Tibial nerve (tissue), 4 donors: ENCODE measurements at places on chromosomes 1 and 21. TPM values are rescaled to one million over a fixed set of nuclear protein-coding genes. Genes with fewer than 3 reads are reported as not detected.

PTGER3 gene
- total RNA-seq = 17.0 TPM

LYPD8 gene
- not detected for total RNA-seq

FALEC gene
- not detected for total RNA-seq

PIGP gene
- total RNA-seq = 40.0 TPM

GJB3 gene
- not detected for total RNA-seq

DNA sequence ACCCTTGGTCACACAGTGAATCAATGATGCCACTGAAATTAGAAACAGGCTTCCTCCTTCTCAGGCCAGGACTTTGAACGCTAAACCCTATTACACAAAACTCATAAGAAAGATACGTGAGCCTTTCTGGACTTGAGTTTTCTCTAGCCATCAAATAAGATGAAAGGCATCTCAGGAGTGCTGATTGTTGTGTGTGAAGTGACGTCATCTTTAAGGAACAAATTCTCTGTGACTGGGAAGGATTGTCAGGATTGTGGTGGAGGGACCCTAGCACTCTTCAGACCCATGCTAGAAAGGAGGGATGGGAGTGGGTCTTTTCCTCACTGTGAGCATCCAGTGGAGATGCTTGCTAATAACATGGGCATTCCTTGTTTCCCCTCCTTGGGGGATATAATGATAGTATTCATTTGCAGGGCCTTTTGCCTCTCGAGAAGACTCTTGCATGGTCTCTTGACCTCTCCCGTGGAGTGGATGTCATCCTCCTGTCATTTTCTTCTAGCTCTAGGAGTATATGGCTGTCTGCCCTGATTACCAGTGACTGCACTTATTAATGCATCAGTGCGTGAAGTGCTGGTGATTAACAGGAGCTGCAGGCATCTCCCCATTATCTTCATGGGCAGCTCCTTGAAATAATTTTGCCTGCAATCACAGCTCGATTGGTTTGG is 39.9 kb downstream of the SPATA46 start:
- no peaks in the 10 kb centered on the region for H3K4me1 ChIP-seq
- H3K36me3 ChIP-seq = no peaks in the 10 kb centered on the region
- no peak overlapping the region for H3K4me3 ChIP-seq

DNA sequence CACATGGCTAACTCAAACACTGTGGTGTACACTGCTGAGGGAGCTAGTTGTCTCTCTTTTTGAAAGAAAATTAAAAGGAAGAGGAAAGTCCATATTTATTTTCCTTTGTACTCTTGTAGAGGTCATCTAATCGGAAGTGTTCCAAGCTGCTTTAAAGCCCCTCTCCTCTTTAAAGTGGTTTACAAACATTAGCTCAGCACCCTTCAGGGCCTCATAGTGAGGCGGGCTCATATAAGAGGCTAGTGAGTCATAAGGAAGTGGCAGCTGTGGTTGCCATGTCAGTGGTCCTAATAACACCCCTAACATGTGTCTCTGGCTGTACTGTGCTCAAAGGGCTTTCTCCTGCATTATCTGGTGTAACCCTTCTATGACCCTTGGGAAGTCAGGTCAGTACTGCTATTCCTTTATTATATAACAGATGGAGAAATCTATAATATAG is 104.4 kb upstream of the SERBP1 start:
- no peaks in the 10 kb centered on the region for H3K27me3 ChIP-seq
- H3K4me1 ChIP-seq = no peaks in the 10 kb centered on the region
- no peak for DNase-seq
- no peak overlapping the region for H3K27ac ChIP-seq
- H3K36me3 ChIP-seq = no peaks in the 10 kb centered on the region

DNA sequence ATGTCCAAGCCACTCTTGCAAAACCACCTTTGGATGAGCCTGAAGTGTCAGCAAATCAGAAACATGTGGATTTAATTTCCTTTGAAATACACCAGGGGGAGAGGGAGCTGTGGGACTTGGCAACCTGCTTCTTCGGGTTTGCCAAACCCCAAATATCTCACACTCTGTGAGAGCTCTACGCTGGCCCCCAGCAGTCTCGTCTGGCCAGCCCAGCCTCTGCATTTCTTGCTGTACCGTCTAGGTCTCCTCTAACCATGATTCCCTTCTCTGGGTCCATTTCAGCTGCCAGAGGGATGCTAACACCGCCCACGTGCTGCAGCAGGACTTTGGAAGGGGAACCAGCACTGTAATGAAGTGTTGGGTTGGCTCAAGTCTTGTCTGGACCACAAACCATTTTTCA is 114.6 kb downstream of the MRPS6 start:
- no peak overlapping the region for H3K27ac ChIP-seq
- no peaks in the 10 kb centered on the region for H3K4me1 ChIP-seq
- H3K36me3 ChIP-seq = no peaks in the 10 kb centered on the region
- H3K4me3 ChIP-seq = no peak overlapping the region
- no peak for DNase-seq

DNA sequence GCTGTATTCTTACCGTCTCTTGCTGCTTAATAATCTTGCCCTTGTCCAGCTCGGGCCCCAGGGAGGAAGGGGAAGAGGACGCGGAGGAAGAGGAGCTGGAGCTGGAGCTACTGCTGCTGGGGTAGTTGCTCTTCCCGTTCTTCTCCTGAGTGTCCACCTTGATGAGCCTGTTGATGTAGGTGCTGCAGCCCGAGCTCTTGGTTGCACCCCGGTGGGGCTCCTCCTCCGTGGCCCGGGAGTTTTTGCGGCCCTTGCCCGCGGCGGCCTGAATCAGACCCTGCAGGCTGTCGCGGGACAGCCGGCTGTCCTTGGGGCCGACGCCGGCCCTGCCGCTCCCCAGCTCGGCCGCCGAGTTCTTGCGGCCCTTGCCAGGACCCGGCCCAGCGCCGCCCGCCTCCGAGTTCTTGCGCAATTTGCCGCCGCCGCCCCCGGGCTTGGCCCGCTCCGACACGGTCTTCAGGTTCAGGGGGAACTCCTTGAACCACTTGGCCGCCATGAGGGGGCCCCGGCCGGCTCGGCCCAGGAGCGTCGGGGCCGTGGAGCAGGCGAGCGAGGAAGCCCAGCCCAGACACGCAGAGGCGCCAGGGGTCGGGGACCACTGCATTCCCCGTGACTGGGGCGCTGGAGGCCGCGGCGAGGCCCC is 475 bp upstream of the TDRD10 start:
- H3K36me3 ChIP-seq = no peaks in the 10 kb centered on the region
- no peak overlapping the region for H3K27ac ChIP-seq
- H3K4me1 ChIP-seq = no peaks in the 10 kb centered on the region
- peak; percentile 30 for DNase-seq
- H3K27me3 ChIP-seq = no peaks in the 10 kb centered on the region

- DNase-seq = no peak
- H3K4me1 ChIP-seq = no peaks in the 10 kb centered on the region
- no peaks in the 10 kb centered on the region for H3K27me3 ChIP-seq
- no peaks in the 10 kb centered on the region for H3K36me3 ChIP-seq
- no peak overlapping the region for H3K27ac ChIP-seq
Observed at GRCh38 chr21:30710499-30710898, 8.1 kb downstream of the KRTAP21-3 start.

GRCh38 chr1:91944087-91944486 is 5.1 kb upstream of the BRDT start:
- H3K27ac ChIP-seq = no peak overlapping the region
- H3K4me3 ChIP-seq = no peak overlapping the region
- H3K4me1 ChIP-seq = no peaks in the 10 kb centered on the region
- H3K27me3 ChIP-seq = no peaks in the 10 kb centered on the region
- no peak for DNase-seq
- no peaks in the 10 kb centered on the region for H3K36me3 ChIP-seq

DNA sequence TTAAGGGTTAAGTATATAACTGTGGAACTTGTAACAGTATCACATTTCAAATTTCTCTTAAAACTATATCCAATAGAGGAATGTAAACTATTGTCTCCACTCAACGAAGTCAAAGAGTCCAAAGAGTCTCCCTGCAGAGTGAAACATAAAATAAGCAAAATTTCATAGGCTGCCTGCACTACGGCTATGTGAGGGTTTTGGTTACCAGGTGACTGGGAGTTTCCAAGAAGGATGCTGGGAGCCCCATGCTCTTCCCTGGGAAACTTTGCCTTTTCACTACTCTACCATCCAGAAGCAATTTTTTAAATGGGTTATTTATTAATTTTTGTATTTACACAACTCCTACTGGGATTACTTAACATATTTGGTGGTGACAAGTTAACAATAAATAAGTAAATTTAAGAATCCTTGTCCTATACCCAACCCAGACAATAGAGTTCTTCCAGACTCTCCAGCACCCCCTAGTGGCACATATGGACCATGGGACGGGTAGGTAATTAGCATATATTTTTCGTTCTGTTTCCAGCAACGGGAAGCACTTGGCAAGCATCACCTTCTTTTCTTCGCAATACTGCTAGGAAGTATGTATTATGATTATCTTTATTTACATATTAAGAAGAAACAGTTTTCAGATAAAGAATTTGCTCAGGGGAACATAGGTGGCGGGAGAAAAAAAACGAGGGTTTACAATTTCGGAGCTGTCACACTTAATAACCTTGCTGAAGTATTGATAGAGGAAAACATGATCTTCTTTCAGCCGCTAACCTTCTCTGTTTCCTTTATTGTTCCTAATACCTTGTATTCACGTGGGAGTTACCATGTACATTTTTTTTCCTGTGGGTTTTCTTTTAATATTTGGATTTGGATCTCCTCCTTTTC is 3.5 kb downstream of the FMO2 start:
- DNase-seq = peak; percentile 49
- H3K4me3 ChIP-seq = no peak overlapping the region
- no peak overlapping the region for H3K27ac ChIP-seq
- H3K27me3 ChIP-seq = no peaks in the 10 kb centered on the region

- no peak overlapping the region for H3K4me3 ChIP-seq
- no peaks in the 10 kb centered on the region for H3K36me3 ChIP-seq
- no peak overlapping the region for H3K27ac ChIP-seq
- DNase-seq = no peak
- H3K4me1 ChIP-seq = no peaks in the 10 kb centered on the region
- no peaks in the 10 kb centered on the region for H3K27me3 ChIP-seq
Observed at GRCh38 chr1:87644033-87644578, 315.4 kb downstream of the LMO4 start.

- no peak overlapping the region for H3K4me3 ChIP-seq
- H3K27me3 ChIP-seq = no peaks in the 10 kb centered on the region
- no peak for DNase-seq
- peaks cover 5% of the 10 kb centered on the region for H3K4me1 ChIP-seq
- H3K36me3 ChIP-seq = no peaks in the 10 kb centered on the region
Observed at GRCh38 chr1:43495204-43495603, 35.5 kb upstream of the PTPRF start.

DNA sequence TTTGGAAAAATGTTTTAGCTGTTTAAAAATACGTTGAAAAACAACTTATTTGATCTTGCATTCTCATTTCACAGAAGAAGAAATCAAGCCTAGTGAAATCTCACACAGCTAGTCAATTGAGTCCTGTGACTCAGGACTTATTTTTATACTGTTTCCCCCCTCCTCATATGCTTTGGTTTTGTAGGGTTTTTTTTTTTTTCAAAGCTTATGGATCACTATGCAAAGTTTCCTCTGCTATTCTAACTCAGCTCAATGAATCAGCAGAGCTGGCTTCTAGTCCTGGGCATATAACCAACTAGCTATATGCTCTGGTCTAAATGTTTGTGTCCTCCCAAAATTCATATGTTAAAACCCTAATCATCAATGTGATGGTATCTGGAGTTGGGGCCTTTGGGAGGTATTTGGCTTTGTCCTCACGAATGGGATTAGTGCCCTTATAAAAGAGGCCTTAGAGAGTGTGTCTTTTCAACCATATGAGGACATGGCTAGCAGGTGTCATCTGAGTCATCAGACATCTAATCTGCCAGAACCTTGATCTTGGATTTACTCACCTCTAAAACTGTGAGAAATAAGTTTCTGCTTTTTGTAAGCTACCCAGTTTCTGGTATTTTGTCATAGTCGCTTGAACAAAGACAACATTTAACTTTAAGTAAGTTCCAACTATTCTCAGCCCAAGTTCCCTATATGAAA is 317.2 kb upstream of the C1orf87 start:
- DNase-seq = no peak
- H3K36me3 ChIP-seq = no peaks in the 10 kb centered on the region
- H3K4me1 ChIP-seq = no peaks in the 10 kb centered on the region
- H3K27ac ChIP-seq = no peak overlapping the region
- H3K27me3 ChIP-seq = no peaks in the 10 kb centered on the region
- H3K4me3 ChIP-seq = no peak overlapping the region

DNA sequence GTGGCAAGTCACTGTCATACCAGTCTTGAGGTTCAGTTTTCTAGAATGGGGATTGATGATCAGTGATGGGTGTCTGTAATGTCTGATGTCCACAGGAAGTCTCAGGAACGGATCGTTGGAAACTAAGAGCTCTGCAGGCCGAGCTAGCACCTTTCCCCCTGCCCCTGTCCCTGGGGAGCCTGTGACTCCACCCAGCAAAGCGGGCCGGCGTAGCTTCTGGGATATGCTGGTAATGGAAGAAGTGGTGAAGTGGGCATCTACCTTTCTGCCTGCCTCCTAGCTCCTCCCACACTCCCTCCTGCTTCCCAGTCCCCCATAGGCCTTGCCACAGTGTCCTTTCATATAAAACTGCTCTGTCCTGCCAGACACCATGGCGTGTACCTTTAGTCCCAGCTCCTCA is 13.4 kb downstream of the HYI start:
- no peaks in the 10 kb centered on the region for H3K4me1 ChIP-seq
- no peaks in the 10 kb centered on the region for H3K27me3 ChIP-seq
- H3K4me3 ChIP-seq = no peak overlapping the region
- DNase-seq = no peak
- H3K27ac ChIP-seq = no peak overlapping the region

GRCh38 chr21:42421018-42421793 is 17.5 kb downstream of the UBASH3A start:
- no peak overlapping the region for H3K27ac ChIP-seq
- DNase-seq = no peak
- peaks cover 12% of the 10 kb centered on the region for H3K27me3 ChIP-seq
- no peak overlapping the region for H3K4me3 ChIP-seq

DNA sequence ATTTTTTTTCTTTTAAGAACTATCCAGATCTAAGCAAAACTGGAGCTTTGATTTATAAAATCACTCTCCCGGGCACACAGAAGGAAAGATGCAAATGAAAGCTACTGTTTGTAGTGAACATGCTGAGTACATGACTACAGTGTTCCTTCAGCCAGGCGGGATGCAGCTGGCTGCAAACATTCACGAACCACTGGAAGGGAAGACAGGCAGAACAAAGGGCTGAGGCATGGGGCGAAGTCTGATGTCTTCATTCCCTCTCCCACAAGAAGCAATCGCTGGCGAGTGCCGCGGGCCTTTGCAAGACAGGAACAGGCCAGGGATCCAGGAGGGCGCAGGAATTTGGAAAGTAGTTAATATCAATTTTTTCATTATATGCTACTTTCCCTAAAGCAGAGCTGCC is 257.9 kb upstream of the AJAP1 start:
- no peak overlapping the region for H3K27ac ChIP-seq
- no peak overlapping the region for H3K4me3 ChIP-seq
- H3K36me3 ChIP-seq = no peaks in the 10 kb centered on the region
- no peaks in the 10 kb centered on the region for H3K4me1 ChIP-seq

GRCh38 chr1:243217349-243217748 is 37.7 kb downstream of the CEP170 start:
- no peak for DNase-seq
- no peaks in the 10 kb centered on the region for H3K4me1 ChIP-seq
- H3K4me3 ChIP-seq = no peak overlapping the region
- H3K27ac ChIP-seq = no peak overlapping the region

GRCh38 chr1:200889571-200889970 is 5.1 kb upstream of the INAVA start:
- no peaks in the 10 kb centered on the region for H3K36me3 ChIP-seq
- H3K4me3 ChIP-seq = no peak overlapping the region
- H3K27ac ChIP-seq = no peak overlapping the region
- H3K4me1 ChIP-seq = peaks cover 17% of the 10 kb centered on the region

- no peak for DNase-seq
- no peak overlapping the region for H3K4me3 ChIP-seq
- no peaks in the 10 kb centered on the region for H3K27me3 ChIP-seq
- peaks cover 39% of the 10 kb centered on the region for H3K36me3 ChIP-seq
- H3K27ac ChIP-seq = no peak overlapping the region
Observed at GRCh38 chr1:153932156-153933131, 9.7 kb upstream of the GATAD2B start.
